ENCODE measurements at places on chromosomes 6 and 20. TPM values are rescaled to one million over a fixed set of nuclear protein-coding genes. Genes with fewer than 3 reads are reported as not detected.

The XKR7 gene
- total RNA-seq, result 2.1 TPM

The C20orf204 gene
- 5.0 TPM for total RNA-seq

The PGC gene
- not detected for total RNA-seq

The AHCY gene
- 350 TPM for total RNA-seq

The PKHD1 gene
- 0.19 TPM for total RNA-seq

The COX4I2 gene
- total RNA-seq, result 2.0 TPM

The JPH2 gene
- 1.0 TPM for total RNA-seq

The TRIM40 gene
- total RNA-seq, result not detected

The FLRT3 gene
- 90.0 TPM for total RNA-seq

The PMEPA1 gene
- total RNA-seq, result 18.8 TPM

The ZNF318 gene
- 26.4 TPM for total RNA-seq

The MCCD1 gene
- total RNA-seq, result not detected

The OOEP gene
- not detected for total RNA-seq

The TRIM38 gene
- 4.4 TPM for total RNA-seq

The CDH22 gene
- 0.11 TPM for total RNA-seq

The DEF6 gene
- total RNA-seq, result 6.3 TPM

The GTSF1L gene
- total RNA-seq, result not detected

The RAB32 gene
- total RNA-seq, result 31.0 TPM

The MOG gene
- not detected for total RNA-seq

The TGM3 gene
- total RNA-seq, result 0.29 TPM

The CST5 gene
- total RNA-seq, result not detected

The SPATA2 gene
- total RNA-seq, result 3.9 TPM

The ADAM33 gene
- total RNA-seq, result 3.9 TPM

The OR2H2 gene
- not detected for total RNA-seq

The DCDC2 gene
- 0.36 TPM for total RNA-seq

The NAA20 gene
- 35.1 TPM for total RNA-seq

The PDE10A gene
- total RNA-seq, result 24.3 TPM

The FRK gene
- total RNA-seq, result 2.8 TPM

The SOX18 gene
- total RNA-seq, result 2.8 TPM

The PACRG gene
- total RNA-seq, result 0.42 TPM

The SAPCD1 gene
- 8.4 TPM for total RNA-seq

The ZNF341 gene
- total RNA-seq, result 6.6 TPM

The CTAGE9 gene
- total RNA-seq, result not detected

The ROS1 gene
- total RNA-seq, result not detected

The GFRA4 gene
- not detected for total RNA-seq

The LIN28B gene
- 64.6 TPM for total RNA-seq

The RANBP9 gene
- total RNA-seq, result 45.4 TPM

The PDE7B gene
- total RNA-seq, result 0.06 TPM

The OR2H1 gene
- not detected for total RNA-seq

The BLTP3A gene
- total RNA-seq, result 22.5 TPM

The PFDN4 gene
- total RNA-seq, result 83.9 TPM

The NHSL1 gene
- total RNA-seq, result 16.3 TPM

The ZNF311 gene
- total RNA-seq, result 8.1 TPM

The OVOL2 gene
- total RNA-seq, result 15.3 TPM

The OPN5 gene
- total RNA-seq, result not detected

The VWA7 gene
- total RNA-seq, result 0.81 TPM

The MYB gene
- total RNA-seq, result 5.3 TPM
